HEK293T (cell line): ENCODE measurements at places on chromosomes 2 and 18.

GRCh38 chr18:24022161-24022560, 7.6 kb downstream of the TTC39C start:
- DNase-seq: no peak

- DNase-seq: no peak
Measured at GRCh38 chr2:114175507-114175906, 266.9 kb upstream of the DPP10 start.

- no peak for DNase-seq
Measured at GRCh38 chr2:15768615-15769014, 171.7 kb upstream of the MYCN start.

DNA sequence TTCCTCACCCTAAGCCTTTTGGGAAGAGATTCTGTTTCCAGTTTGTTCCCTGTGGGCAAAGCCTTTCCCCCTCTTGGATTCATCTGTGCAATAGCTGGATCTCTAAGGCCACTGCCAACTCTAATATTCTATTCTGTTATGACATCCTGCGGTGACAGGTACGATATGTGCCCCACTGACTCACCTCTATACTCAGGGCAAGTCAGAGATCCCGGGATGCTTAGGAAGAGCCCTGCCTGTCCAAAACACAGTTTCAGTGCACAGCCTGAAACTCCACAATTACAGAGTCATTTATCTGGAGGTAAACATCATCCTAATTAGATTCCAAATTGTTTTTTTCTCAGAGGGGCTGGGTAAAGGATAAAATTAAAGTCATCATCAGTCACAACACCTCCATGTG, 190.2 kb downstream of the TFCP2L1 start:
- no peak for DNase-seq

DNA sequence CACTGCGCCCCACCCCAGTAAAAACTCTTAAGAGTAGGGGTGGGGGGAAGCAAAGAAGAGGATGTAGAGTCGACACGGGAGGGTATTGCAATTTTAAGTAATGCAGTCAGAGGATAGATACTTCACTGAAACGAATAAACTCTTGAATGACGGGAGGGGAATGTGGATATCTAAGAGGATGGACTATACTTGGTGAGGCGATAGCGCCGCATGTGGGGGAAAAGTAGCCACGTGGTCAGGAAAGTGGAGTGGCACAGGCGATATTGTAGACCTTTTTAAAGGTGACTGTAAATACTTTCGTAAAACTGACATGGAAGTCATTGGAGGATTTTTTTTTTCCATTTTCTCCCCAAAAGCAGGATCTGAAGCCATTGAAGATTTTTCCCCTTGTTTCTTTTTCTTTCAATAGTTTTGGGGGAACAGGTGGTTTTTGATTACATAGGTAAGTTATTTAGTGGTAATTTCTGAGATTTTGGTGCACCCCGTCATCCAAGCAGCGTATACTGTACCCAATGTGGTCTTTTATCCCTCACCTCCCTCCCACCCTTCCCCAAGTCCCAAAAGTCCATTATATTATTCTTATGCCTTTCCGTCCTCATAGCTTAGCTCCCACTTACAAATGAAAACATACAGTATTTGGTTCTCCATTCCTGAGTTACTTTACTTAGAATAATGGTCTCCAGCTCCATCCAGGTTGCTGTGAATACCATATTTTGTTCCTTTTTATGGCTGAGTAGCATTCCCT, 13.8 kb downstream of the CLK1 start:
- DNase-seq: no peak

GRCh38 chr2:55051026-55051866, 995 bp upstream of the RTN4 start:
- peak; percentile 12 for DNase-seq

DNA sequence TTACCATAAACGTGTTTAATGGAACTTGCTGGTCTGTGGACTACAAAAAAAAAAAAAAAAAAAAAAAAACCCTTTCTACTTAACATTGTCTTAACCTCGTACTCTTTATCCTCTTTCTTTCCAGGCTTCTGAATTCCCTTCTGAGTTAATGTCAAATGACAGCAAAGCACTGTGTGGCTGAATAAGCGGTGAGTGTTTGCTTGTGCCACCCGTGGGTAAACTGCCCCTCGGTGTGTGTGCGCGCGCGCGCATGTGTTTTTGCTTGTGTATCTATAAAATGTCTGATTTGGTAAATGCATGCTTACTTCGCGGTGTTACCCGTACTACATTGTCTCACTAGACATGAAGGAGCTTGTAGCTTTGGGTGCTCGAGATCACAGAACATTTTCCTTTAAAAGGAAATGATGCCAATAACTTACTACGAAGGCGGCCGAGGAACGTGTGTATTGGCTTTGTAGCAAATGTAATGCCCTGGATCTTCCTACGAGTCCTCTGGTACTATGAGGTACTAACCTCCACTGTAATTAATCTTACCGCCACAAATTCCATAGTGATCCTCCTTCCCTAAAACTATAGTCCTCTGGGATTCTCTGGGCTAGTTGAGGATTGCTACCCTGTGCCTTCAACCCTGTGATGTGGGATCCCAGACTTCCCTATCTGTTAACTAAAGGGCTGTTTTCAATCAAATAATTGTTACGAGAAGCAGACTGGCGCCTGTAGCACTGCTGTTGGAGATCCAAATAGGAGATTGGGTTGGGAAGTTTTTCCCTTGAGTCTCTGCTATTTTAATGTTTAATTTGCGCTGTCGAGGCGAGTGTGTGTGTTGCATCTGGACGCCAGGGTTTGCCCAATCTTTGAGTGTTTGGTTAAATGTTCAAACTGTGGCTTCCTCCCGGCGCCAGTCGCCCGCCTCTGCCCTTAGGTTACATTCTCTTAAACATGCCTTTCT, 1.1 kb downstream of the ID2 start:
- DNase-seq: no peak

- no peak for DNase-seq
Measured at GRCh38 chr18:29226213-29226612, 1049.3 kb upstream of the CDH2 start.

- no peak for DNase-seq
Measured at GRCh38 chr2:152094014-152094413, 4.8 kb downstream of the CACNB4 start.

DNA sequence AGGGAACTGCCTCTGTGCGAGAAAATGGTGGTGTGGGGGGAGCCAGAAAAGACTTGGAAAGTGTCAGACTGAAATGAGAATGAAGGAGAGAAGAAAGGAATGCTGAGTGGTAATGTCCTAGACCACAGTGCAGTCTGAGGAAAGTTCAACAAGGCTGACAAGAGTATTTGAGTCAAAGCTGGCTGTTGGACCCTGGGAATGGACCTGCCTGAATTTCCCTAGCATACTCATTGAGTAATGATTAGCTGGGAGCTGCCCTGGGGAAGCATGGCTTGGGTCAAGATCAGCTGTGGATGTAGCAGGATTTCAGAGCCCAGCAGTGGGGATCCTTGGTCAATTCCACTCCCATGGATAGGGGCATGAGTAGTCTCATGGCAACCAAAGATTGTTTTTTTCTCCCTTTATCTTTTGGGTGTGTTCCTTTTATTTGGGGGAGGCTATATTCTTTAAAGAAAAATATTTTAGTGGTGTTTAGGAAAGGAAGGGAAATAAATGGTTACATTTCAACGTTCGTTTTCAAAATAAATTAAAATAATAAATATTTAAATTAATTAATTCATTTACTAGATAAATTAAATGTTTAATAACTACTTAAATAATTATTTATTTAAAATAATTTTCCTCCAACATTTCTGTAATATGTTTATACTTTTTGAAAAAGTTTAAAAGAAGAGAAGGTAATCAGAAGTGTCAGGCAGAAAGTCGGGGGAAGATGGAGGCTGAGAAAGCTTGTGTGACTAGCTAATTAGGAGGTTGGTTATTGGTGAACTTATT, 15.9 kb upstream of the LHCGR start:
- DNase-seq: no peak

DNA sequence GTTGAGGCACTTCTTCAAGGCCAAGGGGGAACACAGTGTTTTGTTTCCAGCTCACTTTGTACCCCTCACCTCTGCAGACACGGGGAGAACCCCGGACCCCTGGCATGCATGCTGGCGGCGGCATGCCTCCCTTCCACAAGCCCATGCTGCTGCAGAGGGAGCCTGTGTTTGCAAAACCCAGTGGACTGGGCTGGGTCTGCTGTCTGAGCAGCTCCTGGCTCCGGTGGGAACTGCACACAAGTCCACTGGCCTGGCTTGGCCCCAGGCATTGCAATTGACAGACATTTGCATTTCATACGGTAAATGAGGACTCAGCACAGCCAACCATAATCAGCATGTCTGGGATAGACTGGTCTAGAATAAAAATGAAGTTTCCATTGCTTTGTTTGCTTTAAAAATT, 62.4 kb downstream of the RALBP1 start:
- DNase-seq: no peak

DNA sequence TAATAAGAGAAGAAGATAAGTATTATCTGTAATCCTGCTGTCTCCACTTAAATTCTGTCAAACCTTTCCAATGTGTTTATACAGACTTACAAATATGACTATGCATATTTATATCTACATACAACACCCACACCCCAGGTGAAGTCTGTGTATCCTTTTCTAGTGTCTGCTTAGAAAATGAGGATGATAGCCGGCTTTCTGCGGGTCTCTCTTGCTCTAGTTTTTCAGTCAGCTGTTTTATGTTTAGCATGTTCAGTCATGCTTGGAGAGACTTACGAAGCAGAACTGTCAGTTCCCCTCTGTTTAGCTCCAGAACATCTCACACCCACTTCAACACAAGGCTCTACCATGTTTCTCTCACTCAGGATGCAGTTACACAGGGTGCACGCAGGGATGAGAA, 137.3 kb upstream of the NFATC1 start:
- no peak for DNase-seq

DNA sequence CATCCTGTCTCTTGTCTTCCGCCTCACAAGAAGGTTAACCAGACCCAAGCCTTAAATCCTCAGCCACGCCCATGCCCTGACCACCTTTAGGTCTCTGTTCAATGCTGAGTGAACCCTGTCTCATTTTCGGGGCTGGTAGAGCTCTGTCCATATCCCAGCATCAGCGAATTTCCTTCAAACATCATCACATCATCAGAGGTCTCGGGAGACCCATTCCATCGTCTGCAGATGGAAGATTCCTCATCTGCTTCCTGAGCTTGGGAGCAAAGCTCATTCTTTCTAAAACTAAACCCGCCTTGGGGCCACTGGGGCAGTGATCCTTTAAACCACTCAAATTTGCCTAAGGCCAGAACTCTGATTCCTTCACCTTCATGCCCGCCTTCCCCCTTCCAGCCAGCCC, 173.7 kb downstream of the TTC32 start:
- DNase-seq: no peak

- DNase-seq: no peak
Measured at GRCh38 chr2:22981785-22982184, 403.2 kb upstream of the KLHL29 start.

GRCh38 chr2:24579053-24579803, 88.2 kb downstream of the NCOA1 start:
- no peak for DNase-seq

DNA sequence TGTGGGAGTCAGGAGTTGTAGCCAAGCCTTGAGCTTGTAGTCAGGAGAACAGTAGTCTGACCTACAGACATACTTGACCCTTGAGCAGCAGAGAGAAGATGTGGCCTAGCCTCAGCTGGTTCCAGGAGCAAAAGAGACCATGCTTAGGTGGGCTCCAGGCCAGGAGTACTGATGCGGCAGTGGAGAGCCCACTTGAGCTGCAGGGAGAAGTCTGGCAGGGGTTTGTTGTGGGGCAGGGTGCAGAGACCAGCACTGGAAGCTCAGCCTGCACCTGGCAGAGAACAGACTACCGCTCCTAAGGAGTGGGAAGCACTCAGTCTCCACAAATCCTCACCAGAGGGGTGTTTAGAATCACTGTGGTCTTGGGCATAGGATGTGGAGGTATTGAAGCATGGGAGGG, 197.9 kb downstream of the TPGS2 start:
- DNase-seq: no peak

DNA sequence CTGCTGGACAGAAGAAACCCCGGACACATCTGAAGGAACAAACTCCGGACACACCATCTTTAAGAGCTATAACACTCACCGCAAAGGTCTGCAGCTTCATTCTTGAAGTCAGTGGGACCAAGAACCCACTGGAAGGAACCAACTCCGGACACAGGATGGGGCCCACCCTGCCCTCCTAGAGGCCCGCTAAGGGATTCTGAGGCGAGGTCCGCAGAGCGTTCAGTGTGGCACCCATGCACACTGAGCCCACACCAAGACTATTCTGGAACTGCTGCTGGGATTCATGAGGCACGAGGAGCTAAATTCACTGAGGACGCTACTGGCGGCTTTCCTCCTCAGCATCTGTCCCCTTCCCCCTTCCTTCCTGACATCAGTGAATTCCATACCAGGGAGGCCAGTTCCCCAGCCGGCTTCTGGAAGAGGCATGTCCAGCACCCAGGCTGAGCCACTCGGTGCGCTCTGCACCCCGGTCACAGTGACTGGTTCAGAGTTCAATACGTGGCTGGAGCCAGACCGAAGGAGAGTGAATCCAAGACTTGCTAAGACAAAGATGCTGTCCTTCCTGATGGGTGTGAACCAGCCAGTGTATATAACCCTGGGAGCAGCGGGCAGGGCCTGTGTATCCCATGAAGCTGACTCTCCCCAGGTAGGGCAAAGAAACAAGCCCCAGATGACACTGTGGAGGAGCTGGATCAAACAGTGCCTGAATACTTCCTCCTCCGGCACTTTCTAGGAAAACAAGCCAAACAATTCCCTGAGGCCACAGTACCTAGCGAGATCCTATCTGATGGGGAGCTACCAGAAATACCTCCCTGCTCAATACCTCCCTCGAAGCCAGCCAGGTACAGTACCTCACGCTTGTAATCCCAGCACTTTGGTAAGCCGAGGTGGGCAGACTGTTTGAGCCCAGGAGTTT, 11.1 kb downstream of the HDAC4 start:
- no peak for DNase-seq

- DNase-seq: no peak
Measured at GRCh38 chr2:120670771-120671480, 64.7 kb upstream of the GLI2 start.

DNA sequence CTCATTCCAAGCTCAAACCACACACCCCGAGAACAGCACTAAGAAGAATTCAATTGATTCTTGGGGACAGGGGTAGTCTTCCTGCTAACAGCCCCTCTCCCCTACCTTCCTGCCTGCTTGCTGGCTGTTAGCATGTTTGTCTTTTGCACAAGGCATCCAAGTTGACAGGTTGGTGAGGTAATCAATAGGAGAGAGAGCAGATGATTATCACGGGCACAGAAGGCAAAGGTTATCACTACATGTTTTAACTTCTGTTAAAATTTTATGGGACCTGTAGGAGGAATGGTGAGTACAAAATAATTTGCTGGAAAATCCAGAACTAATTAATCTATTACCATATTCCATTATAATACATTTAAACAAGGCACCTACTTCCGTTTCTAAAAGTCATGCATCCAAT, 442.1 kb upstream of the TCF4 start:
- DNase-seq: no peak

GRCh38 chr2:68263632-68264031, 11.3 kb upstream of the PPP3R1 start:
- DNase-seq: no peak

- DNase-seq: no peak
Measured at GRCh38 chr18:3472681-3473544, 22.9 kb downstream of the TGIF1 start.

- no peak for DNase-seq
Measured at GRCh38 chr2:72024451-72025175, 123.0 kb downstream of the CYP26B1 start.
